ENCODE measurements at places on chromosomes 12 and 14.

GRCh38 chr14:100433428-100433814 lies 110.3 kb downstream of the SLC25A47 start:
- DNase-seq, result no peak

GRCh38 chr14:65872536-65872935 lies 460.0 kb downstream of the FUT8 start:
- no peak for DNase-seq

GRCh38 chr12:105420659-105421240 lies 90.3 kb downstream of the C12orf75 start:
- DNase-seq, result peak; percentile 9

DNA sequence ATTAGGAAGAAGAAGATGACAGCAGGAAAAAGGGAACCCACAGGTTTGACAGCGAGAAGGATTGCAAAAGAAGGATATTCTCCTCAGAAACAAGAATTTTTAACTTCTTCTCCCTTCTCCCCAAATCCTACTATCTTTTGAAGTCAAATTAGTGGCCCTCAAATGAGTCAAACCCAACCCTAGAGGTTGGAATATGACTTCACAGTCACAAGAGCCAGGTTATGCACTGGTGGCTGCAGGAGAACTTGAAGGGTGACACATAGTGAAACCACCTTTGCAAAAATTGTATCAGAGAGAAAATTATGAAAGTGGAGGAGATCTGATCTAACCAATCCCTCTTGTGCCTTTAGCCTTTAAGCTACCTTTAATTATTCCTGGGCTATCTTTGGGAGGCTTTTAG lies 386.2 kb upstream of the CCDC196 start:
- no peak for DNase-seq

- peak; percentile 27 for DNase-seq
Observed at GRCh38 chr12:12721176-12721751, 4.1 kb downstream of the CDKN1B start.

DNA sequence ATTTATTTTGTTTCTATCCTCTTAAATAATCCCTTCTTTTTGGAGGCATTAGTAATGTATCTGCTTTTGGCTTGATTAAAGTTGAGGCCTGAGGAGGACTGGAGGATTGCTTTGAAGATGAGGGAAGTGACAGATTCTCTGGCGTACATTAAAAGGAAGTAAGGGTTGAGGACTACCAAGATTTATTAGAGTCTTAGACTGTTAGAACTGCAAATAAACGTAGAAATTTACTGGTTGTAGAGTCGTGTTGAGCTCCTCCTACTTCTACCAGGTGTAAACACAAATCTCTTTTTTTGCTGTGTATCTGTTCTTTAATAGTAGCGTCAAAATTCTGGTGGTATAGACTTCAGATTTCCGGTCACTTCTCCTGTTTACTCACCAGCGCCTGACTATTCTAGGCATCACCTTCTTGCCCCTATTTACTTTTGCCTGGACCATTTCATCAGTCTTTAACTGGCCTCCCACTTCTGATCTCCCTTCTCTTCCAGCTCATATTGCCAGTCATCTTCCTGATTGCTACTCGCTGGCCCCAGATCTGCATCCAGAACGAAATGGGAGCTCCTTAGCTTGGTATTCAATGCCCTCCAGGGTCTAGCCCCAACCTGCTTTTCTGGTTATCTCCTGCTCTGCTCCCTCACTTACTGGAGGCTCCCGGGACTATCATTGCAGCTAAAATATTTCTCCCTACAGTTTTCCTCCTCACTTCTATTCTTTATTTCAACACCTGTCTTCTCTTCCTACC lies 8.4 kb upstream of the EID3 start:
- no peak for DNase-seq

DNA sequence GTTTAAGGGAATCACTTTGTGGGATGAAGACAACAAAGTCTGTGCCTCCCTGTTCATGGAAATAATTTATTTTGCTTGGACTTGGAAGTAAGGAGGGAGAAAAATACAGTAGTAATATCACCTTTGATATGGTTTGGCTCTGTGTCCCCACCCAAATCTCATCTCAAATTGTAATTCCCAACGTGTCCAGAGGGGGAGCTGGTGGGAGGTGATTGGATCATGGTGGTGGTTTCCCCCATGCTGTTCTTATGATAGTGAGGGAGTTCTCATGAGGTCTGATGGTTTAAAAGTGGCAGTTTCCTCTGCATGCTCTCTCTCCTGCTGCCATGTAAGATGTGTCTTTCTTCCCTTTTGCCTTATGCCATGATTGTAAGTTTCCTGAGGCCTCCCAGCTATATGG lies 460.7 kb downstream of the NOVA1 start:
- no peak for DNase-seq

DNA sequence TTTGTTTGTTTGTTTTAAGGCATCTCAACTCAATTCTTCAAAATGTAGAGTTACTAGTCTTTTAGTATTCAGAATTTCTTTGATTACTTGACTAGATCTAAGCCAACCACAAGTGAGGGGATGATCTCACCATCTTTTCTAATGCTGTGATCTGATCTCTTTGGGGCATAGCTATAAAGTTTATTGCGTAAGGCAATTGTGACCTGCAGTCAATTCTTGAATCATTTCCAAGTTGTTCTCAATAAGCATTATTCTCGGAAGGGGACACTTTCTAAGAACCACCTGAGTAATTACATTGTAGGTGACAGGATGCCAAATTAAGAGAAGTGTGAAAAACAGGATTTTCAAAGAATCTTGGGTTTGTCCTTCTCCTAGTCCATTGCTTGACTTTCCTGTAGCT lies 13.1 kb downstream of the DACT1 start:
- DNase-seq, result no peak

DNA sequence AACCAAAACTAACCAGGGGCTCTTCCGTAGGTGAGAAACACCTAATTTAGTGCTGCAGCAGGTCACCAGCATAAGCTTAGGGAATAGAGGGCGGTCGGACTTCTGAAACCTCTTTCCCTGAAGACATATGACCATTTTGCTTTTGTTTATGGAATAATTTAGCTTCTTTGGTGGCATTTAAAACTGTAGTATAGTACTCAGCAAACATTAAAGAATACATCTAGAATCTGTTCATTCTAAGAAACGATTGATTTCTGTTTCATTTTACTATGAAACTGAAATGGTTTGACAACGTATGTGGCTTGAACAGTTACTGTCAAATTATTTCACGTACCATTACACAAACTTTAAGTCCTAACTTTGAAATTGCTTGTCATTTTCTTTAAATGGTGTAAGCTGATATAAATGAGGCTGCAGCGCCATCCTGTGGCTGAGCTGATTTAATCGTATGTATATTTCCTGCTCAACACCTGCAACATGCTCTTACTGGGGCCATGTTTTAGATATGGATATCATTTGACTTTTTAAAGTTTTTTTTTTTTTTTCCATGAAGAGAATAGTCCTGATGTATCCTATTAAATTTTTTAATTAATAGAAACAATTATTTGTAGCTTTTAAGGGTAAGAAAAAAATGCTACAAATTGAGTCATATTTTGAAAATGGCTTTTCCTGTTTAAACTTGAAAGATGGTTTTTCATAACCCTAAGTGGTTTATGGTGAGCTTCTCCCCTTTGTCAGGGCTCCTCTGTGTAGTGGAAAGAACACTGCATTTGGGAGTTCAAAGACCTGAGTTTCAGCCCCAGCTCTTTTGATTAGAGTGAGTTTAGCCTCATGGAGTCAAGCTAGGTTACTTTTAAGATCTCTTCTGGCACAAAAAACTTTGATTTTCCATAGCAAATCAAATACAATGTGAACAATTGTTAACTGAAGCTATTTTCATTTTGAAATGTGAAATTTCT lies 27.4 kb downstream of the CFAP54 start:
- DNase-seq, result peak; percentile 90

DNA sequence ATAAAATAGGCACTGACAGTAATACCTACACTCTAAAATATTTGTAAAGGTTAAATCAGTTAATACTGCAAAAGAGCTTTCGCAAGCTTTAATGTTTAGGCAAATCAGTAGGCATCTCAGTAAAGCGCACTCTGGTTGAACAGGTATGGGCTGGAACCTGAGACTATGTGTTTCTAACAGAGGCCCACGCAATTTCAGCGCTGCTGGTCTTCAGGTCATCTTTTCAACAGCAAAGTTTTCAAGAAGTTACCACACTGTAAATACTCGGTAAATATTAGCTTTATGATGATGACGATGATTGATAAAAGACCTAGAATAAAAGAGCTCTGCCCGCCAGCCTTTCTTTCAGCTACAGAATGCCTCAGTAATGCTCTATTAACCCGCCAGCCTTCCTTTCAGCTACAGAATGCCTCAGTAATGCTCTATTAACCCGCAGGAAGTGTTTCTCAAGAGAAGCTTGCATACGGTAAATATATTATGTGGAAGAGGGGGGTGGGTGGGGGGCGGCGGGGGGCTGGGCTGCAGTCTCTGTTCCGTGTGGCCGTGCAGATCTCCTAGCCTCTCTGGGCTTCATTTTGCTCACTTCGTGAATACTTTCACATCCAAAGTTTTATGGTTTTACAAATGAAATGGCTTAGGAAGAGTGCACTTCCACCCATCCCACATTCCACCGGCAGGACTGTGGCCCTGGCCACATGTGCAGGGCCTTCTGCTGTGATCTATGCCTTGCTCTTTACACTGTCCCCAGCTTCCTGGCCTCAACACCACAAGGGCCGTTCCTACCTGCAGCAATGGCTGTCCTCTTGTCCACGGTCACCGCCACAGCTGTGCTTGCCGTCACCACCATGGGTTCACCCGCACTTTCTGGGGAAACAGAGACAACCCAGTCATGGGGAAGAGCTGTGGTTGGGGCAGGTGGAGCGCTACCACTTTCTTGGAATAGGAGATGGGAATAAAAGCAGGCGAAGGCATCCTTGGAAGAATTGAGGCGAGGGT lies 19.9 kb downstream of the LRTM2 start:
- no peak for DNase-seq

- no peak for DNase-seq
Observed at GRCh38 chr12:116443821-116444589, 115.2 kb upstream of the MAP1LC3B2 start.

- DNase-seq, result no peak
Observed at GRCh38 chr12:169528-170370, 44.2 kb downstream of the SLC6A12 start.

- no peak for DNase-seq
Observed at GRCh38 chr12:68048648-68049297, 59.5 kb downstream of the IFNG-AS1 start.

GRCh38 chr12:46891306-46891705 lies 65.5 kb upstream of the SLC38A4 start:
- no peak for DNase-seq

DNA sequence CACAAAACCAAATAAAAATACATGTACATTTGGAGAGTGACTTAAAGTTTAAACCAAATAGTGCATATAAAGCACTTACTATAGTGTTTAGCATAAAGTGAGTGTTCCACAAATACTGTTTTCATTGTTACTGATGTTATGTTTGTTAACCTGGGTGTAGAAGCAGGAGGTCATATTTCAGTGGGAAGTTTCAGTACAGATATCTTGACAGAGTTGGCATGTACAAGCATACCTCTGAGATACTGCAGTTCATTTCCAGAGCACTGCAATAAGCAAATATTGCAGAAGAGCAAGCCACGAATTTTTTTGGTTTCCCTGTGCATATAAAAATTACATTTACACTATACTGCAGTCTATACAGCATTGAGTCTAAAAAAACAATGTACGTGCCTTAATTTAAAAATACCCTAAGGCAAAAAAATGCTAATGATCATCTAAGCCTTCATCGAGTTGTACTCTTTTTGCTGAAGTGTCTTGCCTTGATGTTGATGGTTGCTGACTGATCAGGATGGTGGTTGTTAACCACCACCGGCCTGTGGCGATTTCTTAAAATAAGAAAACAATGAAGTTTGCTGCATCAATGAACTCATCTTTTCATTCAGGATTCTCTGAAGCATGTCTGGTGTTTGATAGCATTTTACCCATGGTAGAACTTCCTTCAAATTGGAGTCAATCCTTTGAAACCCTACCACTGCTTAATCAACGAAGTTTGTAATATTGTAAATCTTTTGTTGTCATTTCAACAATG lies 361.1 kb upstream of the RPL10L start:
- no peak for DNase-seq

DNA sequence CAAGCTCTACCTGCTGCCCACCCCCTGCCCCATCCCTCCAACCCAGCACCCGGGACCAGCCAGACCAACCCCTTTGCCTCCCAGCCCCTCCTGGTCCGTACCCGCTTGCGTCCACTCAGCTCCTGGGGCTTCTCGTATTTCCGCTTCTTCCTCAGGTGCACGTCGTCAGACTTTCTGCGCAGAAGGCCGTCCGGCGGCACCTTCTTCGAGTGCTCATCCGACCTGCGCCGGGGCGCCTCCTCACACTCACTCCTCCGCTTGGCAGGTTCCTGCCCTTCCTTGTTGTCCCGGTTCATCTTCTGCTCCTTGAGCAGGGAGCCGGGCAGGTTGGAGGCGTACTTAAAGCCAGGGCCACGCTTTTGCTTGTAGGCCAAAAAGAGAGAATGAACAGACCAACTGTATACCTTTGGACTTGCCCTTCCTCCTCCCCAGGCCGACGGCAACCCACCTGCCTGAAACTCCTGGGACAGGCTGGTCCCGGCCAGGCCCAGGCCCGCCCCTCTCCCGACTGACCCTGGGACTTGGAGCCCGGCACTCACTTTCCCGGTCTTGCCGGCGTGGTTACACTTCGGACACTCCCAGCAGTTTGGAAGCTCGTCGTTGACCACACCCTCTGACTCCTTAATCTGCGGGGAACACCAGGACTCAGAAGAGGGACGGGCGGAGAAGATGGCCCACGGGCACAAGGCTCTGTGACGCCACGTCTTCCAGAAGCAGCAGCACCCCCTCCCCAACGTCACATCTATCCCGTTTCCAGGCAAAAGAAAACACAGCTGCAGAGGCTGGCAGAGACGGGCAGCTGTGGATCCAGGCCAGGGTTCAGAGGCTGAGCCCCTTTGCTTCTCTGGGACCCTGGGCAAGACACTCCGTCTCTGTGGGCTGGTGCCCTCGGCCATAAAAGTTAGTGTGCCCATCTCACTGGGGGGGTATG lies 44.3 kb downstream of the RNF34 start:
- DNase-seq, result no peak

GRCh38 chr12:57803319-57803893 lies 15.1 kb downstream of the AVIL start:
- peak; percentile 22 for DNase-seq

DNA sequence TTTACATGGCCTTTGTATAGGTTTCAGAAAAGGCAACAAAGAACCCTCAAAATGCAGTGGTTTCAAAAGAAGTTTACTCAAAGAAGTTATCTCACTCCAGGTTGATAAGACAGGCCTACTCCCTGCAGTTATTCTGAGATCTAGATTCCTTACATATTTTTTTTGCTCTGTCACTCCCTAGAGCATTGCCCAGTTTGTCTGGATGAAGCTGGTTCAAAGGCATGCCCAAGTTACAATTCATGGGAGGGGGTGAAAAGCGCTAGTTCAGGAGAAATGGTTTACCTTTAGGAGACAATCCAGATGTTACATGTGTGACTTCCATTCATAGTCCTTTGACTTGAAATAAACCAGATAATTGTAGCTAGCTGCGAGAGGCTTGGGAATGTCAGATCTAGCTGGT lies 115.0 kb downstream of the TPH2 start:
- no peak for DNase-seq

DNA sequence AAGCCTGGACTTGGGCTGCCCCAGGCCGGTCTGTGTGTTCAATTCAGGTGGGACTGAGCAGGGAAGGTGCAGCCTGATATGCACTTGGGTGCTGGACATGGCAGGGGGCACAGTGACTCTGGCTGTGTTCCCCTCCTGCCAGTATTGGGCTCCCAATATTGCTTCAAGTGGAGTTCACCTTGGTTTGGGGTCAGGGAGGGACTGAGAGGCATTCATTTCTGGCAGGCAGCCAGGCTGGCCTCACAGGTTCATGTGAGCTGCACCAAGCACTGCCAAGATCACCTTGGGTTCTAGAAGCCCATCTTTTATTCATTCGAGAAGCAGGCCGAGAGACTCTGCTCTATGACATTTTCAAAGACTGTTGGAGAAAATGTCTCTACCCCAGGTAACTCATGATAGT lies 245.0 kb downstream of the CHST11 start:
- DNase-seq, result no peak
